Stimulated activated CD4-positive, alpha-beta T cell treated with anti-CD3 and anti-CD28 coated beads, Interleukin-4, amount 100 ng/mL, for 24 hours (primary cell): ENCODE measurements at places on chromosomes 7 and 10.
A peak's percentile ranks its signal among the peaks of the same experiment; 100 is the strongest.

GRCh38 chr10:120850911-120851865 is at the start of gene WDR11:
Gene WDR11 (plus strand): TSS chr10:120851362. CDS start chr10:120851421, 59 bp downstream.
- DNase-seq: peak; percentile 80

DNA sequence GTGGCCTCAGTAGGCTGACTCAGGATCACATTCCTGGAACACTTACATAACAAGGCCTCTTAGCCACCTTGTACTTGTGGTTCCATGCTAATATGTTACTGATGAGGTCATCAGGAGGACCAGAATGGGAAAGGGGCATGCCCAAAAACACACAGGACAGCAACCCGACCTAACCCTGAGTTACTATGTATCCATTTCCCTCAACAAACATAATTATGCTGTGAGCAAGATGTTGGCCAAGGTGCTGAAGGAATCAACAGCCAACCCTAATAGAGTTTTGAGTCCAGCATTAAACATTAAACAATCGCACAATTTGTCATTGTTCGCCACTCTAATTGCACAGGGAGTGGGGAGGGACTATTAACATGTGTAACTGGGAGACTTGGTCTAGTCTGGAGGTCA is 129.4 kb downstream of the PLPP4 start:
- DNase-seq: no peak

GRCh38 chr10:25843551-25844170 is 90.4 kb upstream of the MYO3A start:
- no peak for DNase-seq

DNA sequence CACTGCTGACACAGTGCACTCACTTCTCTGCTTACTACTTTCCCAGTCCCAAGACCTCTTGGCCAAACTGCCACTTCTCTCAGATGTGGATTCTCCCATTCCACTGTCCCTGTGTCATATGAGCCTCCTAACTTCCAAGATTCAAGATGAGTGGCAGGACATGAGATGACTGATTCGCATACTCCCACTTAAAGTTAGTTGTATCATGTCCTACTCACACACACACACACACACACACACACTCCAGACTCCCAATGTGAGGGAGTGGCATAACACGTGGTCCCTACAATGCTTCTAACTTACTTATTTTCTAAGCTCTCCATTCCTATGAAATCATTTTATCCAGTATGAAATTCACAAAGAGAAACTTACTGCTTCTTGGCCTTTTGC is 67.0 kb upstream of the CAV2 start:
- DNase-seq: no peak

GRCh38 chr7:156780724-156781455 is 112.1 kb downstream of the LMBR1 start:
- DNase-seq: no peak

DNA sequence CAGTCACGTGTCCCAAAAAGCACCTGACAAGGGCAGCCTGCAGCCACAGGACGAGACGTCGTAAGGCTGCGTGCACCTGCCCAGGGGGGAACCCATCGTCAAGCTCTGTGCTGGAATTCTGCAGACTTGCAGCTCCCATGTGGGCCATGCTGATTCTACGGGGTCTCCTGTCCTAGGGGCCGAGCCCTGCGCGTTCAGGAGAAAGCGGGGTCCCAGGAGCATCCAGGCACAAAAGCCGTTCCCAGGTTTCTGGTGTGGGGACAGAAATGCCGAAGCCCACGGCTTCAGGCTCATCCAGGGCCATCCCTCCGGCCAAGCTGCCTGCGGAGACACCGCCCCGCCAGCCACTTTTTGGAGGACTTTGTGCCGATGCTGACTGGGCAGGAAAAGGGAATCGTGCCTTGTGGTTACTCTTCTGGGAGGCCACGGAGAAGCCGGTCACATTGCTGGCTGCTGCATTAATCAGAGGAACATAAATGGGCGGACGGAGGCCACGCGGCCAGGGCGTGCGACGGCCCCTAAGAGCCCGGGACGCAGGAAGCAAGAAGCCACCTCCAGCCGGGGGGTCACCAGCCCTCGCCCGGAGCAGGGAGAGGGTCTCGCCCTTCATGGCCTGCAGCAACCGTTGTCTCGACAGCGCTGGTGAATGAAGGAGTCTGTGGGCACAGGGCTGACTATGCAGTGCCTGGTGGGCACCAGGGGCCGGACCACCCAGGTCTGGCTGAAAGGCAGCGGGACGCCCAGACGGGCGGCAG is 62.6 kb upstream of the PDGFA start:
- DNase-seq: no peak
